Heart left ventricle (tissue), 16 donors: ENCODE measurements at places on chromosomes 11 and 22. TPM values are rescaled to one million over a fixed set of nuclear protein-coding genes. Genes with fewer than 3 reads are reported as not detected.

Gene RAG1
- total RNA-seq: 0.58 TPM

Gene CADM1
- total RNA-seq: 32.4 TPM

Gene SBF2
- 15.3 TPM for total RNA-seq

Gene C22orf42
- not detected for total RNA-seq

Gene ACR
- not detected for total RNA-seq

Gene C11orf71
- total RNA-seq: 6.8 TPM

Gene CASP4
- total RNA-seq: 9.1 TPM

- no peak overlapping the region for H3K4me3 ChIP-seq
- H3K4me1 ChIP-seq: peaks cover 18% of the 10 kb centered on the region
- no peak overlapping the region for H3K27ac ChIP-seq
- H3K36me3 ChIP-seq: no peaks in the 10 kb centered on the region
These were observed 22.6 kb downstream of the FADS2 start for GRCh38 chr11:61850687-61851086.

DNA sequence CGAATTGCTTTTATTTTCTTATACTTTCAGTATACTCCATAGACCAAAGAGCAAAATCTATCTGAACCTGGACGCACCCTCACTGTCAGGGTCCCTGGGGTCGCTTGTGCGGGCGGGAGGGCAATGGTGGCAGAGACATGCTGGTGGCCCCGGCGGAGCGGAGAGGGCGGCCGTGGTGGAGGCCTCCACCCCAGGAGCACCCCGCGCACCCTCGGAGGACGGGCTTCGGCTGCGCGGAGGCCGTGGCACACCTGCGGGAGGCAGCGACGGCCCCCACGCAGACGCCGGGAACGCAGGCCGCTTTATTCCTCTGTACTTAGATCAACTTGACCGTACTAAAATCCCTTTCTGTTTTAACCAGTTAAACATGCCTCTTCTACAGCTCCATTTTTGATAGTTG, 1077.4 kb downstream of the BRD1 start:
- no peaks in the 10 kb centered on the region for H3K27me3 ChIP-seq
- no peak for DNase-seq
- no peak overlapping the region for H3K27ac ChIP-seq
- no peaks in the 10 kb centered on the region for H3K36me3 ChIP-seq

- DNase-seq: peak; percentile 85
- H3K4me3 ChIP-seq: no peak overlapping the region
- H3K36me3 ChIP-seq: peaks cover 52% of the 10 kb centered on the region
- peak overlapping the region; percentile 32 for H3K27ac ChIP-seq
These were observed 41.8 kb downstream of the OSBPL5 start for GRCh38 chr11:3123305-3123704.

- no peak overlapping the region for H3K27ac ChIP-seq
- H3K27me3 ChIP-seq: peaks cover 5% of the 10 kb centered on the region
- DNase-seq: no peak
- no peaks in the 10 kb centered on the region for H3K4me1 ChIP-seq
- no peak overlapping the region for H3K4me3 ChIP-seq
These were observed 2.5 kb upstream of the KRTAP5-2 start for GRCh38 chr11:1600626-1601025.

- H3K4me3 ChIP-seq: no peak overlapping the region
- H3K36me3 ChIP-seq: no peaks in the 10 kb centered on the region
- no peak for DNase-seq
- no peaks in the 10 kb centered on the region for H3K27me3 ChIP-seq
- H3K27ac ChIP-seq: no peak overlapping the region
These were observed 538.9 kb upstream of the ANO5 start for GRCh38 chr11:21653951-21654421.

- no peak overlapping the region for H3K4me3 ChIP-seq
- DNase-seq: peak; percentile 40
- H3K27ac ChIP-seq: no peak overlapping the region
- H3K27me3 ChIP-seq: no peaks in the 10 kb centered on the region
These were observed 5.5 kb downstream of the KIAA0930 start for GRCh38 chr22:45235101-45235777.

DNA sequence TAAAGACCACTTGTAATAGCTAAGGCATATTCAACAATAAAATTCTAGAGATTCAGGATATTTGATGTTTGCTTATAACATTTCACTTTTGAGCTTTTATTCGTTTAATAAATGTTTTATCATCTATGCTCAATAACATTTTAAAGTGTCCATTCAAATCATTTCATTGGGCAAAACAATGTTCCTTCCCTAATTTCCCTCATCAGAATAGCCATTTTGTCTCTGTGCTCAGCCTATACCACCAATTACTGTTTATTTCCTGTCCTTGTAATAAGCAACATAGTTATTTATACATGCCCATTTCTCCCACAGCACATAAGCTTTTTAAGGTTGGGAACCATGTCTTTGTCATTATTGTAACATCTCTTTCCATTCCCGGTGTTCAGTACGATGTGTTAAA, 1.3 kb upstream of the SC5D start:
- H3K27ac ChIP-seq: no peak overlapping the region
- peaks cover 2% of the 10 kb centered on the region for H3K36me3 ChIP-seq
- no peak overlapping the region for H3K4me3 ChIP-seq
- DNase-seq: no peak

GRCh38 chr11:121476379-121477032, 23.7 kb upstream of the SORL1-AS1 start:
- H3K4me1 ChIP-seq: no peaks in the 10 kb centered on the region
- DNase-seq: no peak
- H3K27me3 ChIP-seq: no peaks in the 10 kb centered on the region
- no peak overlapping the region for H3K27ac ChIP-seq

DNA sequence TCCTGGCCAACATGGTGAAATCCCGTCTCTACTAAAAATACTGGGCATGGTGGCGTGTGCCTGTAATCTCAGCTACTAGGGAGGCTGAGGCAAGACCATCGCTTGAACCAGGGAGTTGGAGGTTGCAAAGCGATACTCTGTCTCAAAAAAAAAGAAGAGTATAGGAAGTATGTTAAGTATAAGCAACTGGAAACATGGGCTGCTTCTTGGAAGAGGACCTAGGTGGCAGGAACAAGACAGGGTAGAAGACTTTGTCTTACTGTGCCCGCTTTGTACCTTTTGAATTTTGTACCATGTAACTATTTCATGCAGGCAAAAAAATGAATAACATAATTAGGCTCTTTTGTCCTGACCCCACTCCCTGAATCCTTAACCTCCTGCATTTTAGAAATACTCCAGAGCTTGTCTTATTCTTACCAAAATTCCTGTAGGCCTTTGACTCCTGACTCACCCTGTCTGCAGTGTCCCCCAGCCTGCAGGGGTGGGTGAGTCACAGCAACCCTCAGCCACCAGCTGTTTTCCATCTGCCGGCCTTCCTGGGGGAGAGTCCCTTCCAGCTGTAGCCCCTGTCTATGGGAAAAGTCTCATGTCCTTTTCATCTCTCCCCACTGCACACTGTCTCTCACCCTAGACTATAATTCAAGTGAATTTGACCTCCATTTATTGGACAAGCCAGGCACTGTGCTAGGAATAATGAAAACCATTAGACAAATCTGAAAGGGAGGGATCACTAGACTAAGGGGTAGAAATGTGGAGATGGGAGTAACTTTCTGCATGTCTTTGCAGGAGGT, 41.8 kb downstream of the TXN2 start:
- no peak overlapping the region for H3K27ac ChIP-seq
- H3K27me3 ChIP-seq: no peaks in the 10 kb centered on the region
- DNase-seq: peak; percentile 84
- H3K4me1 ChIP-seq: no peaks in the 10 kb centered on the region

GRCh38 chr11:64619811-64620380, 28.9 kb downstream of the SLC22A12 start:
- no peaks in the 10 kb centered on the region for H3K27me3 ChIP-seq
- no peak overlapping the region for H3K4me3 ChIP-seq
- H3K36me3 ChIP-seq: no peaks in the 10 kb centered on the region

DNA sequence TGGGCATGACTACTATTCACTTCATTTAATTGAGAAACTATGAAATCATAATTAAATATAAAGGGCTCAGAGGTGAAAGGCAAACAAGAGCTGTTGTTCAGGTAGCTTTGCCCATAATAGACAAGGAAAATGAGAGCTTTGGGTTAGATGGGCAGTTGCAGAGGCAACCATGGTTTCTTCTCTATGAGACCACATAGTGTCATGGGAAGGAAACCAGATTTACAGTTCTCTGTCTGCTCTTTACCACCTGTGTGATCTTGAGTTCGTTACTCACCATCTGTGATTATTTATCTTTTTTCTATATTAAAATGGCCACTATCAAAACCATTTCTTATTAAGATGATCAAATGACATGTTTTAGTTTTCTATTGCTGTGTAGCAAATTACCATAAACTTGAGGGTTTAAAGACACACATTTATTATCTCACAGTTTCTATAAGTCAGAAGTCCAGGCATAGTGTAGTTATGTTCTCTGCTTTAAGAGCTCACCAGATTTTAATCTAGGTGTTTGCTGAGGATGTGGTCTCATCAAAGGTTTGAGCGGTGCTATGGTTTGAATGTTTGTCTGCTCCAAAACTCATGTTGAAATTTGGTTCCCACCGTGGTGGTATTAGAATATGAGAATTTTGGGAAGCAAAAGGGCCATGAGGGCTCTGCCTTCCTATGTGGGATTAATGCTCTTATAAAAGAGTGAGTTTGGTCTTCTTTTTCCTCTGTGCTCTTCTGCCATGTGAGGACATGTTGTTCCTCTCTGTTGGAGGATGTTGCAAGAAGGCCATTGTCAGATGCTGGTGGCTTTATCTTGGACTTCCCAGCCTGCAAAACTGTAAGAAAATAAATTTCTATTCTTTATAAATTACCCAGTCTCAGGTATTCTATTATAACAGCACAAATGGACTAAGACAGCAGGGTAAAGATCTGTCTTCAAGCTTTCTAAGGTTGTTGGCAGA, 38.2 kb downstream of the OR2AG2 start:
- H3K27me3 ChIP-seq: no peaks in the 10 kb centered on the region
- peaks cover 55% of the 10 kb centered on the region for H3K4me1 ChIP-seq
- DNase-seq: no peak
- no peak overlapping the region for H3K27ac ChIP-seq

- no peaks in the 10 kb centered on the region for H3K36me3 ChIP-seq
- H3K4me1 ChIP-seq: peaks cover 10% of the 10 kb centered on the region
- no peaks in the 10 kb centered on the region for H3K27me3 ChIP-seq
- H3K27ac ChIP-seq: no peak overlapping the region
These were observed 682.5 kb downstream of the NTM start for GRCh38 chr11:132052904-132053303.

DNA sequence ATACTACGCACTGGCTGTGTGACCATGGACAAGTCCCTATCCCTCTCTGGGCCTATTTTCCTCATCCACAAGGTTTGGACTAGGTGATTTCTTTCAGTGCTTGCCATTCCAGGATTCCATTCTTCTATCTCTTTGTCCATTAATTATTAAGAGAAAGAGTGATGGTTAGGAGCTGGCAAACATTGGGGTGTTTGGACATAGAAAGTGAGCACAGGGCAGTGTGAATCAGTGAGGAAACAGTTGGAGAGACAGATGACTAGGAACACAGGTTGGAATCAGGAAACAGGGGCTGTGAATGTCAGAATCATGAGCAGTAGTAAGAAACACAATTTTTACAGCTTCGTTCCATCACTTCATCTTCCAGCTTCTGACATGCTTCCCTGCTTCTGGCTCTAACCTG, 211.8 kb downstream of the INSC start:
- no peak for DNase-seq
- H3K4me1 ChIP-seq: no peaks in the 10 kb centered on the region
- no peaks in the 10 kb centered on the region for H3K27me3 ChIP-seq

DNA sequence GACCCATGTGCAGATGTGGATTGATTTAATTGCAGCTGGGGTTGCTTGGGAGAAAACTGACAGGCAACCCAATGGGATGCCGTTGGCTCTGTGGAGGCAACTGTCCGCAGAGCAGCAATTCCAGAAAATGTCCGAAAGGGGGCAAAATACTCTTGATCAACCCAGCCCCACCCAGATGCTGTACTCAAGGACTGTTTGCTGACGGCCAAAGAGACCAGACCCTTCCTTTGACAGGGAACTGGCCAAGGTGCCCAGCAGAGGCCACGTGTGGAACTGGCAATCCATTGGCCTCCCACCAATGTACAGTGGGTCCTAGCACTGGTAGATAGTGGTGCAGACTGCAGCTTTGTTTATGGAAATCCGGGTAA, 29.7 kb upstream of the KCNA4 start:
- H3K4me3 ChIP-seq: no peak overlapping the region
- DNase-seq: no peak
- no peaks in the 10 kb centered on the region for H3K36me3 ChIP-seq
- H3K27ac ChIP-seq: no peak overlapping the region
- no peaks in the 10 kb centered on the region for H3K27me3 ChIP-seq

DNA sequence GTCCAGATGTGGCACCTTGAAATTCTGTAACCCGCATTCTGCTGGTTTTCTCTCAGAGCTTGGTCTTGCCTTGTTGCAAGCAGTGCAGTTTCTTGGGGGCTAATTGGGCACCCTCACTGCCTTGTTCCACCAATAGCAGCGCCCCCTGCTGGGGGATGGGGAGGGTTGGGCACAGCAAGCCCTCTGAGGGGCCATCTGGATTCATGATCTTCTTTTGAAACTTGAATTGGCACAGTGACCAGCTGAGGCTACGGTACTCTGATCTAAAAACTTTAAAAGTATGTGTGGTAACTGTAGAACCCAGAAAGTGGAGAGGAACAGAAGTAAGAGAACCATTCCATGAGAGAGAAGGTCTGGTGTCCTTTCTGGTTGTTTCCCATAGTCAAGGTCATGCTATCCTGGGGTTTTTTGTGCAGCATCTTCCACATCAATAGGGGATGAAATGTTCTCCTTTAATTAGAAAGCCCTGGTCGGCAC, 64.2 kb downstream of the MED15 start:
- DNase-seq: no peak
- no peak overlapping the region for H3K27ac ChIP-seq
- H3K4me1 ChIP-seq: no peaks in the 10 kb centered on the region
- H3K27me3 ChIP-seq: no peaks in the 10 kb centered on the region

- no peaks in the 10 kb centered on the region for H3K36me3 ChIP-seq
- no peaks in the 10 kb centered on the region for H3K27me3 ChIP-seq
- H3K4me3 ChIP-seq: no peak overlapping the region
- DNase-seq: no peak
- no peaks in the 10 kb centered on the region for H3K4me1 ChIP-seq
These were observed 152.0 kb downstream of the LRRC4C start for GRCh38 chr11:41307296-41308080.

- H3K4me3 ChIP-seq: no peak overlapping the region
- no peak for DNase-seq
- H3K36me3 ChIP-seq: no peaks in the 10 kb centered on the region
These were observed 4.3 kb upstream of the CARD16 start for GRCh38 chr11:105049481-105049880.

GRCh38 chr11:112784323-112785073, 176.7 kb upstream of the NCAM1 start:
- H3K27me3 ChIP-seq: no peaks in the 10 kb centered on the region
- DNase-seq: peak; percentile 86
- H3K4me3 ChIP-seq: peak overlapping the region; percentile 31
- H3K4me1 ChIP-seq: peaks cover 27% of the 10 kb centered on the region
- no peaks in the 10 kb centered on the region for H3K36me3 ChIP-seq
- peak overlapping the region; percentile 36 for H3K27ac ChIP-seq

- peaks cover 44% of the 10 kb centered on the region for H3K4me1 ChIP-seq
- no peak overlapping the region for H3K27ac ChIP-seq
- H3K4me3 ChIP-seq: no peak overlapping the region
- DNase-seq: no peak
- H3K36me3 ChIP-seq: no peaks in the 10 kb centered on the region
These were observed 3.8 kb upstream of the DERL3 start for GRCh38 chr22:23842599-23842998.

GRCh38 chr11:108562746-108563581, 30.6 kb downstream of the EXPH5 start:
- no peak overlapping the region for H3K27ac ChIP-seq
- no peaks in the 10 kb centered on the region for H3K36me3 ChIP-seq
- no peaks in the 10 kb centered on the region for H3K27me3 ChIP-seq

- H3K27me3 ChIP-seq: no peaks in the 10 kb centered on the region
- H3K4me3 ChIP-seq: no peak overlapping the region
- peak overlapping the region; percentile 78 for H3K27ac ChIP-seq
- no peaks in the 10 kb centered on the region for H3K36me3 ChIP-seq
These were observed 3.6 kb downstream of the PLA2G6 start for GRCh38 chr22:38177926-38178604.
